SJSA1 (cell line): ENCODE measurements at places on chromosomes 11 and 22.

DNA sequence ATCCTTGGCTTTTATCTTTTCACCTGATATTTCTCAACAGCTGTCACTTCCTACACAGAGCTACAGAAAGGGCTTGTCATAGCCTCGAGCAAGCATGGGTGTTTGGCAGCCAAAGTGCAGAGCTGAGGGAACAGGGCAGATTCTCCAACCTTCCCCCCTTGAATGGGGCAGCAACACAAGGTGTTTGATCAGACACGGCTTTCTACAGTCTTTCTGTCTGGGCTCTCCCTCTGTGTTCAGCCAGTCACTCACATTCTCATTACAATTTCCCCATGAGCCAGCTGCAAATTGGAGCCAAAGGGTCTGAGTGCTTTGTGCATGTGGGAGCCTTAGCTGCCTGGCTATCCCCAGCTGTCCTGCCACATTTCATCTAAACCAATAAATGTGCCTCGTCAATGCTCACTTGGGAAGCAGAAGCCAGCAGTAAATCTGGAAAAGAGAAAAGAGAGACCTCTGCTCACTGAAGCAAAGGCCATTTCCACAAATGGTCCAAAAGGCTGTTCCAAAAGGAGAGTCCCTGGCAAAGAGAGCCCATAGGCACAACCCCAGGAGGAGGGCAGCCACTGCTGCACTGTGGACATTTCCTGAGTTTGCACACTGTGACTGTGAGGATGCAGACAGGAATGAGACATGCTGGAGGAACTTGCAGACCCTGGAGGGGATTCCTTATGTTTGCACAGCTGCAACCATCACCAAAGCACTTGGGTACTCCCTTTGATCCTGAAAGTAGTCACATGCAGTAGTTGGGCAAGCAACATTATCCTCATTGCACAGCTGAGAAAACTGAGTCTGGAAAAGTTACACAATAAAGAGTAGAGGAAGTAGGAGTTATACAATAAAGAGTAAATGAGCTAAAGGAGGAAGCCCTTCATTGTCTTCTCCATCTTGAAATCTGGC lies 186.8 kb downstream of the FAM181B start:
- DNase-seq = no peak

DNA sequence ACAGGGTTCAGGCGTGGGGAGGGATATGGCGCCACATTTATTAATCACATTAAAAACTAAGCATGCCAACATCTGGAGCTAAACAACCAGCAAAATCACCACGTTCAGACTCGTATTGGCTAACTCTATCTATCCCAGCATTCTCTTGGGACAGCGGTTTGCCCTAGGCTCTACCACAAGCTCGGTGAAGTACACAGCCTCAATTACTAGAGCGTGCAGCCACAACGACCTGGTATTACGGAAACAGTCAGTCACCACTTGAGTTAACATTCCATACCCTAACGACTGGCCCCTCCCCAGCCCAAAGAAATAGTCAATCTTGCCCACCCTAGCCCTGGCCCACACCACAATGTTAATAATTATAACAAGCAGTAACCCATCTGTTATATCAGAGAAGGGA lies 32.1 kb downstream of the APOL5 start:
- DNase-seq = peak; percentile 73

DNA sequence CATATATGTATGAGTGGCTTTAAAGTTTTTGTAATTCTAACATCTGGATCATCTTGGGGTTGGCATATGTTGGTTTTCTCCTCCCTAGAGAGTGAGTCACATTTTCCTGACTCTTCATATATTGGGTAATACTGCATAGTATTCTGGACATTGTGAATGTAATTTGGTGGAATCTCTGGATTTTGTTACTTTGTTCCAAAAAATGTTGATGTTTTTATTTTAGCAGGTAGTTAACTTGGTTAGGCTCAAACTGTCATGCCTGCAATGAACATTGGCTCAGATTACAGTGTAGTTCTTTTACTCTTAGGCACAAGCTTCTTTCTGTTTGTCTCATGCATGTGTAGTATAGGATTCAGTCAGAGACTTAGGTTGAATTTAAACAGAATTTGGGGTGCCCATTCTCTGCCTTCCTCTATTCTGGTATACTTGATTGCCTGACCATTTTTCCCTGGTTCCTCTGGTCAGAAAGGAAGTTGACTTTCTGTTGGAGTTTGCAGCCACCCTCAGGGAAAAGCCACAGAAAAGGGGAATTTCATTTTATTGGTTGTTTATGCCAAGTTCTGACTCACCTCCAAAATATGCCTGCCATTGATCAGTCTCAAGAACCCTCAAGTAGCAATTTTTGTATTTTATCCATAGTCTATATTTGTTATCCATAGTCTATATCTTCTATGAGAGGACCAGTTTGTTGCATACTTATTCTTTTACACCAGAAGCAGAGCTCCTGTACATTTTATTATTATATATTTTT lies 151.7 kb downstream of the UVRAG start:
- peak; percentile 12 for DNase-seq

DNA sequence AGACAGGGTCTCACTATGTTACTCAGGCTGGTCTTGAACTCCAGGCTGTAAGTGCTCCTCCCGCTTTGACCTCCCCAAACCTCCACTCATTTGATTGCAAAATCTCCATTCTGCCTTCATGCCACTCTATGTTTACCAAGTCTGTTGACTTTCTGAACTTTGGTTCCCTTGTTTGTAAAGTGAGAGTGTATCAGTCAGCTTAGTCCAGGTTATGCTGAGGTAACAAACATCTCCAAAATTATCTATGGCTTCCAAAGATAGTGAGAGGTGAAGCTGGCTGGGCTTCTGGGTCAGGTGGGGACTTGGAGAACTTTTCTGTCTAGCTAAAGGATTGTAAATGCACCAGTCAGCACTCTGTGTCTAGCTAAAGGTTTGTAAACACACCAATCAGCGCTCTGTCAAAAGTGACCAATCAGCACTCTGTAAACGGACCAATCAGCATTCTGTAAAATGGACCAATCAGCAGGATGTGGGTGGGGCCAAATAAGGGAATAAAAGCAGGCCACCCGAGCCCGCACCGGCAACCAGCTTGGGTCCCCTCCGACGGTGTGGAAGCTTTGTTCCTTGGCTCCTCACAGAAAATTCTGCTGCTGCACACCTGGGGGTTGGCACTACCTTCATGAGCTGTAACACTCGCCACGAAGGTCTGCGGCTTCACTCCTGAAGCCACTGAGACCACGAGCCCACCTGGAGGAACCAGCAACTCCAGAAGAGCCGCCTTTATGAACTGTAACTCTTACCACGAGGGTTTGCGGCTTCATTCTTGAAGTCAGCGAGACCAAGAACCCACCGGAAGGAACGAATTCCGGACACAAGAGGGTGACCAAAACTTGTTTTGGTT lies 109.3 kb downstream of the MIAT start:
- no peak for DNase-seq

DNA sequence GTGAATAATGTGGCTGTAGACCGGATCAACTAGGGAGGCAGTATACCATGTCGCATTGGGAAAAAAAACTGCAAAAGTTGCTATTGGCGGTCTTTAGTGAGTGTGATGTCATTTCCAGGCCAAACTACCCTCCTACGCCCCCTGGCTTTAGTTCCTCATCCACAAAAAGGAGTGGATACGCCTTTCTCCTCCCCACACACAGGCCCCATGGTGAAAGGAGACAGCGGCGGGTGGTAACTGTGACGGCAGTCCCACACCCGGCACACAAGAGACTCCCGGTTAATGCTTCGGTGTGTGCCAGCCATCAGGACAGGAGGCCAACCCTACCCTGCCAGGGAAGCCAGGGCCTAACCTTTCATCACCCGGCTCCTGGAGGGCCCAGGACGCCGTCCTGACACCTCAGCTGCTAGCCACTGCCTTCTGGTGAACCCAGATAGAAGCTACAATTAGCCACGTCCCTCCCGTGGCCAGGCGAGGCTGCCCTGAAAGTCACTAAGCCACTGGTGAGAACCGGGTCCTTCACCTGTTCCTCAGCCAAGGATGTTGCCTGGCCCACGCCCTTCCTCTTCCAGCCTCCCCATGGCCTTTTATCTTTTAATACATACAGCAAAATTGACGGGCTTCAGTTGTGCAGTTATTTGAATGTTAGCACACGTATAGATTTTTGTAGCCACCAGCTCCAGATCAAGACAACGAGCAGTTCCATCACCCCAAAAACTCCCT lies 10.8 kb downstream of the TP53I11 start:
- no peak for DNase-seq

- no peak for DNase-seq
Observed at GRCh38 chr11:27795955-27796861, 96.0 kb upstream of the BDNF start.

DNA sequence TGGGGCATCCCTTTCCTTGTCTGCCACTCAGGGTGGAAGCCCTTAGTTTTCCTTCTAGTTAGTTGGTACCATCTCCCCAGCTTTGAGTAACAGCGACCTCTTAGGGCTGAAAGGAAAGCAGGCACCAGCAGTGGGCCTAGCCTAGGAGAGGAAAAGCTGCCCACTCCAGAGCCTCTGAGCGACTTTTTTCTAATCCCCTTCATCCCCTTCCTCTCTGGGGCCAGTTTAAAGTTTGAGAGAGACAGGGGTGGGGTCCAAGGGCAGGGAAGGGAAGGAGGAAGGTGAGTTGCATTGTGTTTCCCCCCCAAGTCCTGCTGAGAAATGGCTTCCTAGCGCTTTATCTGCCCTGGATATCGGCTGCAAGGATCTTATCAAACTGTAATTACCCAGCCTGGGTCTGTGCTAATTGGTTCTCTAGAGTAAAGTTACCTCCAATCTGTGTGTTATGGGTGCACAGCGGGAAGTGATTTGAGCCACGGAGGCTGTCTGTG lies 573.9 kb upstream of the CADM1 start:
- no peak for DNase-seq

DNA sequence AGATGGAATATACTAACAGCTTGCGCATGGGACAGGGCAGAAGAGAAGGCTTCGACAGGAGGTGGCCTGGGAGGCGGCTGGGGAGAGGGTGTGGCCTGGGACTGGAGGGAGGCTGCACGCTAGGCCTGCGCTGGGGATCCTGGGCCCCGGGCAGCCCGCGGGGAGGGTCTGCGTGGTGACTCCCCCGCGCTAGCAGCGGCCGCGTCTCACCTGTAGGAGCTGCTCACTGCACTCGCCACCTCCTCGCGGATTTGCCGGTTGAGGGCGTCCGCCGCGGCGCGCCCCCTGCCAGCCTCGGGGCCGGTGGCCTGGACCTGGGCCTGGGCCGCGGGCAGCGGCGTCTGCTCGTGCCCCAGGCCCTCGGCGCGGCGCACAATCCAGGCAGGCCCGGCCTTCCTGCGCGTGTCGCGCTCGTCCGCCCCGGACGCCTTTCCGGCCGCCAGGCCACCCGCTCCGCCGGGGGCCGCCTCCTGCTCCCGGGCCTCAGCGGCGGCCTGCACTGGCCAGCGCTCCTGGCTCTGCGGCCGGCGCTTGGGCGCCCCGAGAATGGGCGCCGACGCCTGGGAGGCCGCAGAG lies 1.5 kb downstream of the MAP6 start:
- no peak for DNase-seq

DNA sequence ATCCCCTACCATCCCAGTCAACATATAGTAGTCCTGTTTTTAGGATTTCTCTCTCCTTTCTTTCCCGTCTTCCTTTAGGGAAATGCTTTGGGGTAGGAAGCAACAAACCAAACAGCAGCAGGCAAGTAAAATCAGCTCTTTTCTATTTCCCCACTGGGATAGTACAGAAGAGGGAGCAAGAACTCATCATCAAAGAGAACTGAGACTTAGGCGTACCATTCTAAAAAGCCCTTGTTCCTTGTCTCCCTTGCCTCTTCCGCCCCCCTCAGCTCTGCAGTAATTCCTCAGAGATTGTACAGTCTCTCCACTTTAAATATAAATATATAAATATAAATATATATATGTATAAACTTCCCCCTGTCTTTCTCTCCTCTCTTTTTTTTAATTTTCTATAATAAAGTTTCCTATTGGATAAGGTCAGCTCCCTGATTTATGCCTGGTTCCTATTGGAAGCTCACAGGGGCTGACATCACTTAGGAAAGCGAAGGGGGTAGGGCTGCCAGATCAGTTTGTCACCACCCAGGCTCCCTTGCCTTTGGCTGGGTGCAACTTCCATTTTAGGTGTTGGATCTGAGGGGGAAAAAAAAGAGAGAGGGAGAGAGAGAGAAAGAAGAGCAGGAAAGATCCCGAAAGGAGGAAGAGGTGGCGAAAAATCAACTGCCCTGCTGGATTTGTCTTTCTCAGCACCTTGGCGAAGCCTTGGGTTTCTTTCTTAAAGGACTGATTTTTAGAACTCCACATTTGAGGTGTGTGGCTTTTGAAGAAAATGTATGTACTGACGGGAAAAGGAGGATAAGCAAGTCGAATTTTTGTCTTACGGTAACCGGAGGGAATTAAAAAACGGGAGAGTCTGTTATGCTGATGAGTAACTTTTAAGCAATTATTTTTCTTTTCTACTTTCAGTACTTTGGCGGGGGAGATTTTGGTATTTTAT lies at the start of gene CTNND1:
Gene CTNND1, plus strand, starts transcription at position 502 of the 934 bp plus-strand sequence. CDS start 29,677 bp downstream, outside the sequence.
- peak; percentile 97 for DNase-seq

DNA sequence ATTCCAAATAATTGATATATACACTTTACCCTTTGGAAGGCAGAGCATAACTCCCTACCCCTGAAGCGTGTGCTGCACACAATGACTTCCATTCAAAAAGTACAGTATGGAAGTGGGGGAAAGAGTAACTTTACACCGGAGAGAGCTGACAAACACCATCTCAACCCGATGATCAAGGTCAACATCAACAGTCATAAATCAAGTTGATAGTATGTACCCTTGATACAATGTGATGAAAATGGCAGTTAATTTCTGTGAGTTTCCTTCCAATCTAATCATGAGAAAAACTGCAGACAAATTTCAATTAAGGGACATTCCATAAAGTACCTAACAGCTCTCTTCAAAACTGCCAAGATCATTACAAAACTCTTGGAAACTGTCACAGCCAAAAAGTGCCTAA lies 6.0 kb upstream of the DEUP1 start:
- DNase-seq = no peak

DNA sequence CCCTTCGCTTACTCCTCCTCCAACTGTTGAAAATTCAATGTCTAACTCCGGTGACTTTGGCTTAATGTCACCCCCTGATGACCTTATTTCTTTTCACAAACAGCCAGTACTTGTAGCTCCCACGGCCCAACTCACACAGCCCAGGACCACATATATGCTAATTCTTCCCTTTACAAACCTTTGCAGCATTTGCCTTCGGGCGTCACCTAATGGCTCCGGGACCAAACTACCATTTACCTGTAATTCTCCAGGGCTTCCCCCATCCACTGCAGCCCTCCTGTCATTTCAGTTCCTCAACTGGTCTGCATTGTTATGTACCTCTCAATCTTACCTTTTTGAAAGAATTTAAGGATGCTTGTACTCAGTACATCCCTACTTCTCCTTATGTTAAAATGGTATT lies 29.8 kb upstream of the OR56B4 start:
- DNase-seq = no peak

- peak; percentile 90 for DNase-seq
Observed at GRCh38 chr11:115941481-115941993, 437.3 kb upstream of the CADM1 start.

- no peak for DNase-seq
Observed at GRCh38 chr11:124098141-124098540, 17.1 kb upstream of the VWA5A start.

DNA sequence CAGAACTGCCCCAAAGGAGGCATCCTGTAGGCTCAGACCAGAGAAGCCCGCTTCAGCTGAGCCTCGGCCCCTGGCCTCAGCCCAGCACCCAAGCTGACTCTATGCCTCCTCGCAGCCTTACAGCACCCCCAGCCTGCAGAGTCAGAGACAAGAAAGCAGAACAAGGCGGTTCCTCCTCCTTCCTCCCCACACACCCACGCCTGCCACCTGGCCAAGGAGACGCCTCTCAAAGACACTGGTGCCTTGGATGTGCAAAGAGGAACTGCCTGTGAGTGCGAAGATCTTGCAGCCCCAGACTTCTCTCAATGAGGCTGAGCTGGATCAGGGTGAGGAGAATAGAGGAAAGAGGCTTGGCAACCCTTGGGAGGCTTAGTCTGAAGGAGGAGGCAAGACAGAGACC lies 60.2 kb downstream of the PDE2A start:
- DNase-seq = no peak

GRCh38 chr11:17594686-17595192 lies 47.7 kb downstream of the OTOG start:
- DNase-seq = peak; percentile 21
